Stimulated activated CD8-positive, alpha-beta memory T cell treated with anti-CD3 and anti-CD28 coated beads, Interleukin-15, amount 100 ng/mL, for 1 hour (primary cell): ENCODE measurements at places on chromosomes 1 and 21.

GRCh38 chr1:84940481-84940880 lies 47.5 kb upstream of the LPAR3 start:
- no peak for DNase-seq

GRCh38 chr21:42063191-42063570 lies 7.9 kb upstream of the UMODL1 start:
- no peak for DNase-seq

DNA sequence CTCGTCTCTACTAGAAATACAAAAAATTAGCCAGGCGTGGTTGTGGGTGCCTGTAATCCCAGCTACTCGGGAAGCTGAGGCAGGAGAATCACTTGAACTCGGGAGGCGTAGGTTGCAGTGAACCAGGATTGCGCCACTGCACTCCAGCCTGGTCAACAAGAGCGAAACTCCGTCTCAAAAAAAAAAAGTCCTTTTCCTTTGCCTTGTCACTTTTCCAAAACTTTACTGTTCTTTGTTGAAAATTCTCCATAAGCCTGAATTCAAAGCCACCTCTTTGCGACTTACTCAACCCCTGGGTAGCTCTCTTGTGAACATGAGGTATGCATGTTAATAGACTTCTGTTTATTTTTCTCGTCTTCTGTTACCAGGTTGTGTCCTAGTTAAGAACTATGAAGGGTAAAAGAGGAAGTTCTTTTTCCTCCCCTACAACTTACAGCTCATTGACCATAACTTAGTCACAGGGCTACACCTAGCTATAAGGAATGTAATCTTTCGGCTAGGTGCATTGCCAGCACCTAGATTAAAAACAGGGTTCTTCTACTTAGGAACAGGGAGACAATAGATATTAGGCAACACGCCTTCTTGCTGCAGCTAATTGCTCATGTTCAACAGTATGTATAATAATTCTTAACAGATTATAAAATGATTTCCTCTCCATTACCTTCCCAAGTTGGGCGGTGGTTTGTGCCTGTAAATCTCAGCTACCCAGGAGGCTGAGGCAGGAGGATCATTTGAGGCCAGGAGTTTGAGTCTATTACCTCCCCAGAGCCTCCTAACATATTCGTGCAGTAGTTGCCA lies 40.9 kb downstream of the PTAFR start:
- no peak for DNase-seq

DNA sequence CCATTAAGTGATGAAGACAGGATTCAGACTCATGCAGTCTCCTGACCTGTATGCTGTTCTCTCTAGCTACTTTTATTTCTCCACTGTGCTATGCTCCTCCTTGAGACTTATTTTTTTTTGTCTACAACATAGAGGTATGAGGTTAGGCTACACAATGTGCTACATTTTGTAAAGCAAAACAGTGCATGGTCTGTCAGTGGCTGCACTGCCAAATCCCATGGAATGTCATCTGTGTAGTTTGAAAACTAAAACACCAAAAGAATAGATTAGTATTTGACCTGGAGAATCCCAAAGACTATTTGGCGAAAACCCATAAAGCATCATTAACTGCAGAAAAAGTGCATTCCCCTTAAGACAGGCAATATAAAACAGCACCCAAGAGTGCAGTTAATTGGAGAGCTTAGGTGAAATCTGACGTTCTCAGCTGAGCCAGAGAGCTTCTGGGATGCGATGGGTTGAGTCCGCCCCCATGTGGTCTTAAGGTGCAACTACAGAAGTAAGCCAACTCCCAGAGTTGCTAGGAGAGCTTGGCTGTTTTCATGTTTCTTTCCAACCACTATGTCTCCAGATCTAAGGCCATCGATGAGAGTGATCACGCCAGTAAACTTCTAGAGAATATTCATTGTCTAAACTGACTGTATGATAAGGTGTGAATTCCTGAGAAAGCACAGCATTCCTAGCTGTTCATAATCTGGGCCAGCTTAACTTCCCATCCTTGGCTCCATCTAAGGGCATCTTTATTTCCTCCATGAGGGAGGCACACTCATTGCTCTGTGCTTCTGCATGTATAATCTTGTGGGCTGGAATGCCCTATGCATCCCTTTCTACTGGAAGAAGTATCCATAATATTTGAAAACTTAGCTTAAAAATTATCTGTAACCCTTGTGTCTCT lies 20.7 kb upstream of the CYP2J2 start:
- DNase-seq, result peak; percentile 20

GRCh38 chr1:153796786-153797659 lies 21.8 kb downstream of the SLC27A3 start:
- peak; percentile 78 for DNase-seq

- DNase-seq, result no peak
Observed at GRCh38 chr1:99992760-99993467, 23.1 kb downstream of the SLC35A3 start.

DNA sequence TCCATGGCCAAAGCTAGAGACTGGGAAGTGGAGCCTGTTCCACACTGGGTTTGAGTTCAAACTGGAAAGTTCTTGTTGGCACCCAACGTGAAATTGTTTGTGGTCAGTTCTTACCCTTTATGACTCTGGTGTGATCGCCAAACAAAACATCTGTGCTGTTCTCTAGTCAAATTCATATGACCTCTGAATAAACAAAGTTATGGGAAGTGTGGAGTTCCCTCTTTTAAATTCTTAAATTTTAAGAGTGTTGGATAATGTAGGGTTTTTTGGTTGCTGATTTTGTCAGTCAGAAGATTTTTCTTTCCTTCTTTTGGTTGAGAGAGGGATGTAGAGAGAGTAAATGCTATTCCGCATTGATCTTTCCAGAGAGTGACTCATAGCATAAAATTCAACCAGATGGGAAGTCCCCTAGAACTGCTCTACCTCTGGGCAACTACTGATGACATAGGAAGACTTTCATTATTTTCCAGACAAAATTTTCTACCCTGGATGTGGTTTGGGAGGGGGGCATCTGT lies 36.4 kb downstream of the CHML start:
- DNase-seq, result no peak

DNA sequence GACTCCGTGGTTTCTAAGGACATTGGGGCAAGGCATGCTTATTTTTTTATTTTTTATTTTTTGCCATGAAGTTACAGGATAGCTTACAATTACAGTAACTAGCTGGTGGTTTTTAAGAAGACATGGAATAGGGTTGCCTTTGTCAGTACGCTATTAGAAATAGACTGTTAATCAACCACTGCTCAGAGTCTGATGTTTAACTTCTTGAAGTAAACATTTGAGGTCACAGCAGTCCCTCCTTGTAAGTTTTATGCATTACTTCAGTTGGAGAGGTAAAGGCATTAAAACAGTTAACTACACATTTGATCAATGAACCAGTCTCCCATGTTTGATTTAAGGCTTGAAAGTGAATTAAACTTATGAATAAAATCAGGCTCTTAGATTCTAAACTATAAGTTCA lies 19.3 kb upstream of the SHCBP1L start:
- no peak for DNase-seq

DNA sequence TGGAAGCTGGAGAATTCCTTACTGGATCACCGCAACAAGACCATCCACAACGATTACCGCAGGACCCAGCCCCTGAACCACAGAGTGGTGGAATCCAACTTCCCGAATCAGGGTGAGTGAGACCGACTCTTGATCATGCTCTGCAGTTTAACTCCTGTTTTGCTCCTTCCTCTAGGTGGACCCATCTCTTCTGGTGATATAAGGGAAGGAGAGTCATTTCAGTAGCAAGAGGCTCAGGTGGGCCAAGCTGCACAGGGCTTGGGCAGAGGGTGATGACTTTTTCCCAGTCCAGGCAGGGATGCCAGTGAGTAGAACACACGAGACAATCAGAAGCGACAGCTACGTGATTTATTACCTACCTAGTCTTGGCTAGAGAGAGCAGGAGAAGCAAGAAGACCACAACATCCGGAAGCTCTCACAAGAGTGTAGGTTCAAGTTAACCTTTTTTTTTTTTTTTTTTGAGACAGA lies 25.2 kb downstream of the CA6 start:
- no peak for DNase-seq

DNA sequence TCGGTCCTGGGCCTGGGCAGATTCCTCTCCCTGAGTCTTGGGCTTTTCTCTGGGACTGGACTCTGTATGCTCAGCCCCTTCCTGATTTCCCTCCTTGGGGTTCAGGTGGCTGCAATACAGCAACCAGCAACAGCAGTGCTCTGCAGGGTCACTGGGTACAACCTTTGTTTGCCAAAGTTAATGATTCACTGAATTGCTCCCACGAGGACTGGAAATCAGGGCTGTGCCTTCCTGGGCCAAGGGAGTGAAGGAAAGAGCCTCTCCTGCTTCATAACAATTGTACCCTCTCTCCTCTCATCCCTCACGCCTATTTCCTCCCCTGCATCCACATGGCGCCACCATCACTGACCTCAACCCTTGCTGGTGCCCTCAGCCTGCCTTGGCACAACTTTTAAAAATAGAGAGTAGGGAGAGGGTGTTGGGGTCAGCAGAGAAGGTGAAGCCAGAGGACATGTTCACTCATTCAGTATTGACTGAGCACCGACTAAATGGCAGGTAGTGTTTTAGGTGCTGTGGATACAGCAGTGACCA lies 52.8 kb upstream of the GOLT1A start:
- no peak for DNase-seq

DNA sequence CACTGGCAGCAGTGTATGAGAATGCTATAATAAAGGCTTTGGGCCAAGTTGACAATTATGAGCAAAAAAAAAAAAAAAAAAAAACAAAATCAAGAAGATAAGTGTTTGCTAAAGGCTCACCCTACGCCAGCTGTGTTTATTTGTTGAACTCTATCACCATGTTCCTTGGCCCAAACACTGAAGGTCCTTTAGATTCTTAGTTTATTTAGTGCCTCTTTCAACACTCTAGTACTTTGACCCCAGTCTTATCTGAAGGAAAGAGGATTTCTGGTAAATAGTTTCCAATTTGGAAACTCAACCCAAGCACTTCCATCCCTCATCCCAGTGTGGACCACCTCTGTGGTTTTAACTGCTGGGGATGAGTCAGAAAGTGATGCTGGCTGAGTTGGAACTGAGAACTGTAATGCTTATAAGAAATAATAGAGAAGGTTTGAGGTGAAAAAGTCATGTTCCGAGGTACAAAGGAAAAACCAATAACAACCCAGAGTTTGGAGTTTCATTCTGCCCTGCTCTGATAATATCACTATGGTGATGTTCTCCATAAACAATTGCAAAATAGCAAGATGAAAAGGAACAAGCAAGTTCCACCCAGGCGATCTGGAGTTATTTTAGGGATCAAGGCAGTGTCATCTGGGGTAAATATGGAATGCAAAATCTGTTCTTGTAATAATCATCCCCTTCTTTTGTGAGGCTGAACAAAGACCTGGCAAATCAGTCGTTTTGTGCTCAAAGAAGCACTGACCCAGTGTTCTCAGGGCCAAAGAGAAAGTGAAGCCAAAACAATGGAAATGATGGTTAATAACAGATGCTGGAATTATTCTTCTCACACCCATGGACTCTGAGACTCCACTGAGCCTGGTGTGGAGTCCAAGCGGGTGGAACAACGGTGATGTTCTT lies 19.7 kb upstream of the CAPZB start:
- DNase-seq, result no peak

DNA sequence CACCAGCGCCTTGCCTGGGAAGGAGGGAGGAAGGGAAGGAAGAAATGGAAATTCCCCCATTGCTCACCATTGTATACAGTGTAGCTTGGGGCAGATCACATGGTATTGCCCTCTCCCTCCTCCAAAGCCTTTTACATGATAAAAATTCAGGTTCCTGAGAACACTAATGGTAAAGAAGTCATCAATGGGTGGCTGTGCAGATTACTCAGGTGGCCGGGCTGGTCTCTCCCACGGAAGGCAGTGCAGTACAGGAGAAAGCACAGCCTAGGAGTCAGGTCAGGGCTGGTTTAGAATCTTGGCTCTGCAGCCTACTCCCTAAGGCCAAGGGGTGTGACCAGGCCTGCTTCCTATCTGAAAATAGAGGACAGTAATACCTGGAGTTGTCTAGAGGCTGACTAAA lies 107.9 kb downstream of the SUSD4 start:
- no peak for DNase-seq

GRCh38 chr1:111454859-111455641 lies 5.8 kb downstream of the ATP5PB start:
- DNase-seq, result no peak

DNA sequence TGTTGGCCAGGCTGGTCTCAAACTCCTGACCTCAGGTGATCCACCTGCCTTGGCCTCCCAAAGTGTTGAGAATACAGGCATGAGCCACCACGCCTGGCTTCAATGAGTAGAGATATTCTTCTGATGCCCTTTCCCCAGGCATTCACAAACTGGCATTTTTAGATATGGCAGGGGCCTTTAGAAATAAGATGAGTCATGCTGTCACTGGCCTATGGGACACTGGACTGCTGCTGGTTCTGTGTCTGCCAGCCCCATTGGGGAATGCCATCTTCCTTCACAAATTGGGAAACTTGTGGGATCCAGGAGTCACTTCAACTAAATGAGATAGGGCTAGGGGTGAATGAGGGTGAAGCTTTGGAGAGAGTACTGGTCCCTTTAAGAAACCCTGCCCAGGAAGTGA lies 16.0 kb downstream of the KLHDC8A start:
- no peak for DNase-seq
